ENCODE measurements at places on chromosomes 7 and 10.

DNA sequence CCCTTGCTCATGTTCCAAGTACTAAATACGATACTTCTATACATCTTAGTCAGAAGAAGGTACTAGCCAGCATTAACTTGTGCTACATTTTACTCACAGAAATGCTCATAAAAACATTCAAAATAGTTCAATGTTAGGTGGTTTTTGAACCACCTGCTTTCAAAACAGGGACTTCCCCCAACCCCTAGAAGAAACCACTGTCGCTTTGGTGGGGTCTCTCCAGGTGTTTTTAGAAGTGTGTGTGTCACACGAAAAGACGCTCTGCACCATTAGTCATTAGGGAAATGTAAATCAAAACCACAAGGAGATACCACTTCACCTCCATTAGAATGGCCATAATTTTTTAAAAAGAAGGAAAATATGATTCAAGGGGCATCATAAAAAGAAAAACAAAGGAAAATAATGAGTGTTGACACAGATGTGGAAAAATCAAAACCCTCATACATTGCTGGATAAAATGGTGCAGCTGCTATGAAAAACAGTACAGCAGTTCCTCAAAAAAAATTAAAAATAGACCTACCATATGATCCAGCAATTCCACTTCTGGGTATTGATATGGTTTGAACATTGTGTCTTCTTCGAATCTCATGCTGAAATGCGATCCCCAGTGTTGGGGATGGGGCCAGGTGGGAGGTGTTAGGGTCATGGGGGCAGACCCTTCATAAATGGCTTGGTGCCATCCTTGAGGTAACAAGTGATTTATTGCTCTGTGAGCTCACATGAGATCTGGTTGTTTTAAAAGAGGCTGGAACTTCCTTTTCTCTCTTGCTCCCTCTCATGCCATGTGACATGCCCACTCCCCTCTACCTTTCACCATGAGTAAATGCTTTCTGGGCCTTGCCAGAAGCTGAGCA is 74.2 kb downstream of the MALSU1 start:
- DNase-seq: no peak

- DNase-seq: no peak
These were observed 154.8 kb upstream of the TMEM196 start for GRCh38 chr7:19928247-19928646.

- DNase-seq: no peak
These were observed 49.7 kb downstream of the TSPAN15 start for GRCh38 chr10:69500864-69501468.

- no peak for DNase-seq
These were observed 131.0 kb upstream of the EEPD1 start for GRCh38 chr7:36021917-36022550.

DNA sequence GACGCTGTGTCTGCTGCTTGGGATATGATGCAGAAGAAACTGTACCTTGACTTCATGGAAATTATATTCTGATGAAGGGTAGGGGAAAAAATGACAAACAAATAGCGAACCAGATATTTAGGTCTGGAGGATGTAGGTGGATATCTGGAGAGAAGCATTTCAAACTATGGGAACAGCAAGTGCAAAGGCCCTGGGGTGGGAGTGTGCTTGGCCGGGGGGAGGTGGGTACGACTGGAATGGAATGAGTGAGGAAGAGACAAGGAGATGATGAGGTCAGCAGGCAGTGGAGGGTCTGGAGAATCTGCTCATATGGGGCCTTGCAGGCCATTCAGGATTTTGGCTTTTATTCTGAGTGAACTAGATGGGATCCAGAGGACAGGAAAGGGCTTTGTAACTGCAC is 65.2 kb downstream of the TLL2 start:
- DNase-seq: no peak

- DNase-seq: no peak
These were observed 1.2 kb downstream of the AGFG2 start for GRCh38 chr7:100540073-100540723.

DNA sequence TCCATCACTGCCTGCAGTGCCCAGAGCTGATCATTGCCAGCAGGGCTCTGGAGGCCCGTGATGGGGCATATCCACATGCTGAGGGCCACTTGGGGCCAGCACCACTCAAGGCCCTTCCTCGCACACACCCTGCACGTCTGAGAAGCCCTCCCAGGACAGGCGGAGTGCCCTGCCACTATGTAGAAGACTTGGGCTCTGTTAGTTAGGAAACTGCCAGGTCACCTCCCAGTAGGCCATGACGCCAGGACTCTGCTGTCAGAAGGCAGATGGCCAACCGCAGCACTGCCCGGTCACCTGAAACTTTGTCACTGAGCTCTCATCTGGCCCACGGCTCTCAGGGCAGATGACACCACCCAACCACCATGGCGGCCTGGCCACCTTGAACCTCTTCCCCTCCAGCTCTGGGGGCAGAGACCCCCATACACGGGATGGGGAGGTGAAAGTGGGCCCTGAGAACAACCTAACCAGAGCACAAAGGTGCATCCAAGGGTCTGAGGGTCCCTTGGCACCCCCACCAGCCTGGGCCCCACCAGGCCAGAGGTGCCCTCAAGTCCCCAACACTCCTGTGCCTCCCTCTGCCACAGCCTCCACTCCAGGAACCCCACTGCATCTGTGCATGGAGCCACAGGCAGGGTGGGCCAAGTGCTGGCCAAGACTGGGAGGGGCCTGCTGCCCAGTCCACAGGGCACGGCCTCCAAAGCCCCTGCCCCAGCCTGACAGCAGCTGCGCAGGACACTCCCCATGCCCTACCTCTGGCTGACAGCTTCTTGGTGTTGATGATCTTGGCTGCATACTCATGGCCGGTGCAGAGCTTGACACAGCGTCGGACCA is 41.8 kb downstream of the CAMK2B start:
- DNase-seq: no peak
